ENCODE measurements at places on chromosomes 7 and 10.

- peak; percentile 69 for DNase-seq
Observed at GRCh38 chr7:8217200-8218068, 44.5 kb downstream of the ICA1 start.

DNA sequence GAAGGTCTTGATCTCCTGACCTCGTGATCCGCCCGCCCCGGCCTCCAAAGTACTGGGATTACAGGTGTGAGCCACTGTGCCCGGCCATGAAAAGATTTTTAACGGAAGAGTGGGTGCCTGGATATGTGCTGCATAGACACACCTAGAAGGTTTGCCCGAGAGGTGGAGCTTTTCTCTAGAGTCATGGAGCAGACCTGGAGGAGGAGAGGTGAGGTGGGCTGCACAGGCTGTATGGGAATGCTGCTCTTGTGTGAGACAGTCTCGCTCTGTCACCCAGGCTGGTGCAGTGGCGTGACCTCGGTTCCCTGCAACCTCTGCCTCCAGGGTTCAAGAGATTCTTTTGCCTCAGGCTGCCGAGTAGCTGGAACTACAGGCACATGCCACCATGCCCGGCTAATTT is 103.3 kb downstream of the ACTR3B start:
- DNase-seq: no peak

GRCh38 chr10:29826801-29827450 is 192.2 kb upstream of the SVIL start:
- no peak for DNase-seq

GRCh38 chr10:62022830-62023229 is 121.3 kb downstream of the ARID5B start:
- DNase-seq: no peak

- DNase-seq: no peak
Observed at GRCh38 chr10:13038391-13038790, 36.9 kb upstream of the CCDC3 start.

- DNase-seq: no peak
Observed at GRCh38 chr10:5643346-5644067, 22.9 kb downstream of the ASB13 start.

- DNase-seq: no peak
Observed at GRCh38 chr7:100895956-100896731, 456 bp upstream of the ACHE start.

- DNase-seq: no peak
Observed at GRCh38 chr10:22635650-22636049, 78.7 kb downstream of the PIP4K2A start.

- DNase-seq: no peak
Observed at GRCh38 chr10:47424231-47424630, 40.1 kb upstream of the ZNF488 start.

DNA sequence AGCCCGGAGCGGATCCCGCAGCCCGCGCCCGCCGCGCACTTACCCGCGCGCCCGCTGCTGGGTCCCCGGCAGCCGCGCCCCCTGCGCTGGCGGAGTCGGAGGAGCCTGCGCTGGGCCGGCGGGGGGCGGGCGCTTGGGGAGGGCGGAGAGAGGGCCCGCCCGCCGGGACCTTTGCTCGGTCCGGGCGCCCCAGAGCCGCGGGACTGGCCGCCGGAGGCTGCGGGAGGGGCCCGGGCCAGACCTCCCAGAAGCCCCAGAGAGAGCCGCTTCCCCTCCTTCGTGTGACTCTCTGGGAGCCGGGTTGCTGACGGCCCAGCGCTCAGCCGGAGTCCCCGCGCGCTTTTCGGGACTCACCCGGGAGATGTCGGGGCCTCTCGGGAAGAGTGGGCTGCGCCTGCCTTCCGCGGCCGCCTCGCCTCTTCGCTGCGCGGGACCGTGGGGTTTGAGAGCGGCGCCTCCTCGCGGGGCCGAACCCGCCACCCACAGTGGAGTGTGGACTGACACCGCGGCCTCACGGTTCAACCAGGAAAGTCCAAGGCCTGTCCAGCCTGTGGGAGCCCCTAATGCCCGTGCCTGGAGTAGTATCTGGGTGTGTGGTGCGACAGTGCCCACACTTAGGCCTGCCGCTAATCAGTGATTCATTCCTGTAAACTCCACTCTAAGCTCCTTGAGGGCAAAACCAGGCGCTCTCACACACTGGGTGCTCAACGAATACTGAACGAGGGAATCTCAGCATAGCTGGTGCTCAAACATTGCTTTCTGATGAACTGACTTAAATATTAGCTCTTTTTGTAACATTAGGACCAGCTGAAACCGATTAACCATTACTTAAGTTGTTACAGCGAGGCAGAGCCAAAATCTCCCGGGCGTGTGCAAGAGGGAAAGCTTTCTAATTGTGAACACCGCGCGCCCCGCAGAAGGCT is at the start of gene GSDME:
GSDME (minus strand) TSS at position 112 of the 923 bp plus-strand sequence. CDS start 7,690 bp downstream, outside the sequence.
- peak; percentile 6 for DNase-seq

DNA sequence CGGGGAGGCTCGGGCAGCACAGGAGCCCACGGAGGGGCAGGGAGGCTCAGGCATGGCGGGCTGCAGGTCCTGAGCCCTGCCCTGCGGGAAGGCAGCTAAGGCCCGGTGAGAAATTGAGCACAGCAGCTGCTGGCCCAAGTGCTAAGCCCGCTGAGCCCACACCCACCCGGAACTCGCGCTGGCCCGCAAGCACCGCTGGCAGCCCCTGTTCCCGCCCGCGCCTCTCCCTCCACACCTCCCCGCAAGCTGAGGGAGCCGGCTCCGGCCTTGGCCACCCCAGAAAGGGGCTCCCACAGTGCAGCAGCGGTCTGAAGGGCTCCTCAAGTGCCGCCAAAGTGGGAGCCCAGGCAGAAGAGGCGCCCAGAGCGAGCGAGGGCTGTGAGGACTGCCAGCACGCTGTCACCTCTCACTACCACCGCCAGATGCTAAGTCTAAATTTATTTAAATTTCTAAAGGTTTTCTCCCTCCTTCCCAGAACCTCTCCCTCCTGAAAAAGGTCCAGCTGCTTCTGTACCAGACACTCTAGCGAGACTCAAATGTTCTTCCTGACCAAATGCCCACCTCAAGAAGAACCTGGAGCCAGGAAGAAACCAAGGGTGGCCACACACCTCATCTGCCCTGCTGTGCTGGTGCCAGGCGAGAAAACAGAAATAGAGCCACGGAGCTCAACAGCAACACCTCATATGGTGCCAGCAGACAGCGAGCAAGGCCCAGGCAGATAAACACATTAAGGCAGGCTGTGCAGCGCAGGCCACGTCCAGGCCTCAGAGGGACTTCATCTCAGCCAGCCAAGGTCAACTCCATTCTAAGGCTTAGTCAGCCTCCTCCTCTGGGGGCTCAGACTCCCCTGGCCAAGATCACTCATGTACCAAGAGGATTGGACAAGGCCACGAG is 47.0 kb downstream of the KCNMA1 start:
- DNase-seq: no peak

GRCh38 chr7:2968616-2969397 is 74.9 kb downstream of the CARD11 start:
- no peak for DNase-seq

GRCh38 chr7:30548845-30549244 is 44.2 kb upstream of the GGCT start:
- DNase-seq: peak; percentile 21

DNA sequence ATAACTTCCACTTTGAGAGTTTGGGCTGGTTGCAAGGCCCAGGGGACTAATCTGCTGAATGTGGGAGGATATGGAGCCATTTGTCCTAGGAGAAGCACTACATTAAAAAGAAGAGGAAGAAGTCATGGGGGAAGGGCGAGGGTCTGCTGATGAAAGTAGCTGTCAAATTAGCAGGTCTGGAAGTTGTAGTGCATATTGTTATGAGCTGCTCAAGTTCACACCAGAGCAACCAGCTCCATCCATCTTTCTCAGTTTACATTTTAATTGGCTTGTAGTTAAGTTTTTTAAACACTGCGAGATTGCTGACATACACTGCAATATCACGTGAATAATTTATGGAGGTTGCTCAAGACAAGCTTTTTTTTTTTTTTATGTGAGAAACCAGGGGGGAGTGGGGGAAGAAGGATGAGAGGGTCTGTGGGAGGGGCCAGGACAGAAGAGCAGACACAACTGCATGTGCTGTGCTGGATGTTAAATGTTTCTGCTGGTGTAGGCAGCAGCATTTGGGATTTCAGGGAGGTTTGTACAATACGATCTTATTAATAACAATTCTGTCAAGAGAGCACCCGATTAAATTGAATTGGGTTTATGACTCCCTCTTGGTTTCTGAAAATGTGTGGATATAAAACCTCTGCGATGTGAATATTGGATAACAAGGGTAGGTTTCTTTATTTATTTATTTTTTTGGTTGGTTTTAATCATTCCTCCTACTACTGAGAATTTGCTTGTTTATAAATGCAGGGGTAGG is 759.0 kb upstream of the GALNT17 start:
- DNase-seq: no peak

- DNase-seq: no peak
Observed at GRCh38 chr10:14611968-14612693, 162.6 kb downstream of the FAM107B start.

DNA sequence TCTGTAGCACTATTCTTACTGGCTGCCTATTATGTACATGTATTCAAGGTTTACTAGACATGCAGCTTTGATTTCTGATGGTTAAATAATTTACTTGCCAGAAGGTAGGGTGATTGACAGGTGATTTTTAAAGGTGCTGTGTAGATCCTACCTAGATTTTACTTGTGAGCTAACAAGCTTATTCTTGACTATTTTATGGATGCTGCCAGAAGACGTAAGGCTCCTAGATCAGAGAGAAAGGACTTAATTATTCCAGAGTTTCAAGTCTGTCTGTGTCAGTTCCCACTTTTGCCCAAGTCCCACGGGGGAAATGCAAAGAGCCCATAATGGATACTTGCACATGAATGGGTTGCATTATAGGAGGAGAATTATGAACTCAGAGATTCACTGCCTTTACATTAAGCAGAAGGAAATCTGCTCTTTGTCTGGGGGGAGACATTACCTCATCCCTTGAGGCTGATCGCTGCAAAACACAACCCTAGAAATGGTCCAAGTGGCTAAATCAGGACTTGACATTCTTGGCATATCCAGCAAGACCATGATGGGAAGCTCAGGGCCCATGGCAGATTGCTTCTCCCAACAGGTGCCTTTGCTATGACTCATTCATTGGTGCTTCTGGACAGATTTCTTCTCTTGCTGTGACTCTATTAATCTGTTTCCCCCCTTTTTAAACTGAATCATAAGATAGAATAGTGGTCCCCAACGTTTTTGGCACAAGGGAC is 32.1 kb downstream of the GPR158 start:
- no peak for DNase-seq

- no peak for DNase-seq
Observed at GRCh38 chr7:157980774-157981173, 606.8 kb downstream of the PTPRN2 start.

GRCh38 chr7:5437987-5438386 is 14.4 kb upstream of the TNRC18 start:
- DNase-seq: peak; percentile 7

DNA sequence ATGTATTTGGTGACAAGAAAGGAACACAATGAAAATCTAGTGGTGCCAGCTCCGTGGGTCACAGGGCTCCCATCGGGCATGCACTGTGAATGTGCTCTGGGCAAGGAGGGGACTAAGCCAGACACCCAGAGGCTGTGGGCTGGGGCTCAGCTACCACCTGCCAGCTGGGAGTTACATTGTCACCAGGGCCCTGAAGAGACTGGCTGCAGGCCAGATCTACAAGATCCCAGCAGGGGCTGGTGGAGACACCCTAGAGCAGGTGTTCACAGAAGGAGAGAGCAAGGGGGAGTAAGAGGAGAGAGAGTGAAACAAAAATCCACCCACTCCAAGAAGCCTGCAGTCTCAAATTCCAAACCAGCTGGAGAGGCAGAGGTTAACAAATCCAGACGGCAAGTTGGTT is 116.6 kb upstream of the ADCY1 start:
- DNase-seq: no peak

DNA sequence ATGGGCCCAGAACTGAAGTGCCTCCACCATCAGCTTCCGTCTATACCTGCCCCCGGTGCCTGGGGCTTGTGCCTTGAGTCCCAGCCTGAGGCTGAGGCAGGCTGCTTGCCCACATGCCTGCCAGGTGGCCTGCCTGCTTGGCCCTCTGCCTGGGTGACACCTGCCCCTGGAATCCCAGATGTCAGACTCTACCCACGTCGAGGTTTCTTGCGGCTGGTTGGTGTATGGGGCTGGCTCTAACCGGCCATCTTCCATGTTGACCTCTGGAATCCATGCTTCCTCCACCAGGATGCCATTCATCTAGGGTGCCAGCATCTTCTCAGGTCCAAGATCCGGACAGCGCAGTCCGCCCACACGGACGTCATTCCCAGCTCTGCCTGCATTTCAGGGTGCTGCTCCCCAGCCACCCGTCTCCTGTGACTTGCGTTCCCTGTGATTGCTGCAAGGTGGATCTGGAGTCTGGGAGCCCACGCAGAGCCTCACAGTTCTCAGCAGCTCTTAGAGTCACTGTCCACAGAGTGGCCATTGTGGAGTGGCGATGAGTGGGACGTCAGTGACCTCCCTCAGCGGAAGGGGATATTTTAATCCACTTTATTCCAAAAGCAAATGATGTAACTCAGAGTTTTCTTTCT is 298.1 kb downstream of the TCERG1L start:
- DNase-seq: no peak

GRCh38 chr10:67696029-67696428 is at the start of gene CTNNA3:
TSS of gene CTNNA3 (minus strand) at chr10:67696195.
- DNase-seq: no peak

DNA sequence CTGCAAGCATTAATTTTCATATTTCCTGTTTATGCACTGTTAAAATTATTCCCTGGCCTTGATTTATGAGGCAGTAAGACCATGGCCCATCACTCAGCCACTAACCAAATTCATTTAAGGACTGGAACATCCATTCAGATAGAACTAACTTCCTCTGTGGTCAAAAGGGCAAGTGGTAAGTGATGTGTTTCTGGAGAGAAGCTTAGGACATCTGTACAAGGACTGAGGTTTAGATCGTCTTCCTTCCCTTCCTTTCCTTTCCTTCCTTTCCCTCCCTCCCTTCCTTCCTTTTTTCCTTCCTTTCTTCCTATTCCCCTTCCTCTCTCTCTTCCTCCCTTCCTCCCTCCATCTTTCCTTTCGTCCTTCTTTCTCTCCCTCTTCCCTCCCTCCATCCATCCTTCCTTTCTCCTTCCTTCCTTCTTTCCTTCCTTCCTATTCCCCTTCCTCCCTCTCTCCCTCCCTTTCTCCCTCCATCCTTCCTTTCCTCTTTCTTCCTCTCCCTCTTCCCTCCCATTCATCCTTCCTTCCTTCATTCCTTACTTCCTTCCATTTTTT is 1019.4 kb downstream of the TYW1 start:
- no peak for DNase-seq

Measured in CD4-positive, alpha-beta memory T cell (primary cell).